ENCODE measurements at places on chromosomes 6 and 20. TPM values are rescaled to one million over a fixed set of nuclear protein-coding genes. Genes with fewer than 3 reads are reported as not detected.

Gene ATG5
- total RNA-seq: 18.0 TPM

Gene PERP
- 57.8 TPM for total RNA-seq

Gene TFAP2B
- total RNA-seq: not detected

Gene CFAP206
- total RNA-seq: 0.26 TPM

All from right atrium auricular region (tissue), 2 donors.